ENCODE measurements at places on chromosomes 3 and 15.

DNA sequence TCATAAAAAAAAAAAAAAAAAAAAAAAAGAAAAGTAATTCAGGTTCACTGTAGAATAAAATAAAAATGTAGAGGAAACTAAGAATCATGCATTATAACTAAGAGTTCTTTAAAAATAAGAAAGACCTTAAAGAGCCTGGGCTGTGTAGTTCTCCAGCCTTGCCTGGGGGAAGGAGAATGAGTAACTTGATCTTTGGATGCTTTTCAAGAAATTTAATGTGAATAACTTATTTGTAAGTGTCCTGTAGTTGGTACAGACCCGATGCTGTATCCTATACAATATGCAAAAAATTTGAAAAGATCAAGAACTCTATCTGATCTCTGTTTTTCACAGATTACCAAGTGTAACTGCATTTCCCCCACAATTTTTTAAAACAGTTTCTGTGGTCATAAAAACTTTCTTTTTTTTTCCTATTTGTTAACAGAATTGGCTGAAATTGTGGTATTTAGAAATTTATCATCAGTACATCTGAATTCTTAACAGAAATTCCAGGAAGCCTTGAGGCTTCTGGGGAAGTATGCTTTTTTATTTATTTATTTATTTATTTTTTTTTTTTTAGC lies 195.3 kb downstream of the THRB start:
- no peak for DNase-seq

DNA sequence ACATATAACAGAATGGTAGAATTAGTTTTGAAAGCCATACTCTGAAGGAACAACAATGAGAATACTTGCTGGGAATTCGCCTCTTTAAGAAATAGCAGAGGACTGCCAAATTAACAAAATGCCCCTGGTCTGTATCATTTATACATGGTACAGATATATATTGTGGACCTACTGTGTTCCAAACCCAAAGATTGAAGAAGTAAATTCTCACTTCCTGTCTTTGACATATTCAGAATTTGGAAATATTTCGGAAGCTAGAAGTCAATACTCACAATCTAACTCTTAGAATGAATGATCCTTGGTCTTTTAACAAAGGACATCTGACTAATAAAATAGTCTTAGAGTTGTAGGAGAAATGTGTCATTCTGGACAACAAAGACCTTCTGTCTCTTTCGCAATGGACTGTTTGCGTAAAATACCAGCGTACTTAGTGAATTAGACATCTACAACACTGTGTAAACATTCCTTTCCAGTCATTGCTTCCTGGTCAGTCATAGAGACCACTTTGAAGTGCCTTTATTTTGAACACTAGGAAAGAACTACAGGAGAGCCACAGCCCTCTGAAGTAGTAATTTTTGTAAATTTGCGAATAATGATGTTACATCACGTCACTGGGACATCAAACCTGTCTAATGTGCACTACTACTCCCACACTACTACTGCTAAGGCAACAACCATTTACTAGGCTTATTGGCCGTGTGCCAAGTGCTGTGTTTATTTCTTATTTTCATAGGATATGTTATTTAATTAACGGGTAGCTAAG lies 68.0 kb downstream of the CHL1 start:
- DNase-seq, result no peak

DNA sequence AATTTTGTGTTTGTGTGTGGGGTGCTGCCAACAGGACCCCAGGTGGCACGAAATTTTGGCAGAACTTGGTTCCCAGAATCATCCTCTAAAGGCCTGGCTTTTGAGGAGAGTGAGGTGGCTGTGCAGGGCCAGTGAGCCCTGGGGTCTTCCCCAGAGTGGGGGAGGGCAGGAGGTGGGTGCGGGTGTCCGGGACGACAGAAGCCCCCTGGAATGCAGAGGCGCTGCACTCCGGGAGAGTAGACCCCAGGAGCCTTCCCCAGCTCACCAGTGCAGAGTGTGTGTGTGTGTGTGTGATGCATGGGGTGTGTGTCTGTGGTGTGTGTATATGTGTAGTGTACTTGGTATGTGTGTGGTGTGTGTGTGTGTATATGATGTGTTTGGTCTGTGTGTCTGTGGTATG lies 44.4 kb upstream of the SEC13 start:
- no peak for DNase-seq

DNA sequence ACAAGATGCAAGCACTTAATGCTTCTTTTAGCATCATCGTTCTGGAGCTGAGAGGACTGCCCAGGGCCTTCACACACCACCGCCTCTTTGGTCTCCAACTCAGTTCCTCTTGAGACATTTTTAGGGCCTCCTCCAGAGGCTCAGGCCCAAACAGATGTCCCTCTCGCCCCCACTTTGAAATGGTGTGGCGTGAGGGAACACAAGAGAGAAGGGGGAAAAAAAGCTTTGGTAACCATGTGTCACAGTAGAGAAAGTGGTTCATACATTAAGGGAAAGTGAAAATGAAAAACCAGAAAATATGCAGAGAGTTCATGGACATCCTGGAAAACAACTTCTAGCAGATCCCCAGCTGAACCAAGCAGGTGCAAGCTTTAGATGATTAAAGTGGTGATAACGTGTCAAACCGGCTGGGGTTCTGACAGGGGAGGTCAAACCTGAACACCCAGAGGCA lies 33.1 kb upstream of the FOXP1 start:
- DNase-seq, result no peak

- DNase-seq, result no peak
These were observed 147.0 kb upstream of the POU1F1 start for GRCh38 chr3:87423336-87423735.

- no peak for DNase-seq
These were observed 34.2 kb upstream of the SYN2 start for GRCh38 chr3:11969986-11970385.

GRCh38 chr15:65971741-65971995 lies 102.4 kb downstream of the RAB11A start:
- DNase-seq, result no peak

DNA sequence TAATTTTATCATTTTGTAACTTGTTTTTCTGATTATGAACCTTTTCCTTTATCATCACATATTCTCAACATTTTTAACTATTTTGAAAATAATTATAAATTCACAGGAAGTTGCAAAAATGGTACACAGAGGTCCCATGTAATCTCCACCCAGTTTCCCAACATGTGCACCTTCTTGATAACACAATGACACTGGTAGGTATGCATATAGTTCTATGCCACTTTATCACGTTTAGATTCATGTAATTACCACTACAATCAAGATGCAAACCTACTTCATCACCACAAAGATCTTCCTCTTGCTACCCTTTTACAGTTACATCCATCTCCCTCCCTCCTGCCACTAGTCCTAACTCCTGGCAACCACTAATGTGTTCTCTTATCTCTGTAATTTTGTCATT lies 413.9 kb downstream of the SHQ1 start:
- no peak for DNase-seq

- DNase-seq, result peak; percentile 23
These were observed 21.4 kb upstream of the NR2C2 start for GRCh38 chr3:14925729-14926591.

DNA sequence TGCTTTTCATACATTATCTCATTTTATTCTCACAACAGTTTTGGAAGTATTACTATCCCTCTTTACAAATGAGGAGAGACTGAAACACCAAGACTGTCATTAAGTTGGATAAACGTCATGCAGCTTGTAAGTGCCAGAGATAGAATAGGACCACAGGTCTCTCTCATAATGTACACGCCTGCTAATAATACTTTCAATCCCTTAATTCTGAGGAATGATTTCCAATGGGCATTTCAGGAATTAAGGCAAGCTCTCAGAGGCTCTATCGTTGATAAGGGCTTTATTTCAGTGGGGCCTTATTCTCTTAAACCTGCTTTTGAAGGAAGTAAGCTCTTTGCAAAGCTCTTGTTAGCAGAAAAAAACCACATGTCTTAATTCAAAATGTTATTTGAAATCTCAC lies 229.1 kb downstream of the NFKBIZ start:
- no peak for DNase-seq

DNA sequence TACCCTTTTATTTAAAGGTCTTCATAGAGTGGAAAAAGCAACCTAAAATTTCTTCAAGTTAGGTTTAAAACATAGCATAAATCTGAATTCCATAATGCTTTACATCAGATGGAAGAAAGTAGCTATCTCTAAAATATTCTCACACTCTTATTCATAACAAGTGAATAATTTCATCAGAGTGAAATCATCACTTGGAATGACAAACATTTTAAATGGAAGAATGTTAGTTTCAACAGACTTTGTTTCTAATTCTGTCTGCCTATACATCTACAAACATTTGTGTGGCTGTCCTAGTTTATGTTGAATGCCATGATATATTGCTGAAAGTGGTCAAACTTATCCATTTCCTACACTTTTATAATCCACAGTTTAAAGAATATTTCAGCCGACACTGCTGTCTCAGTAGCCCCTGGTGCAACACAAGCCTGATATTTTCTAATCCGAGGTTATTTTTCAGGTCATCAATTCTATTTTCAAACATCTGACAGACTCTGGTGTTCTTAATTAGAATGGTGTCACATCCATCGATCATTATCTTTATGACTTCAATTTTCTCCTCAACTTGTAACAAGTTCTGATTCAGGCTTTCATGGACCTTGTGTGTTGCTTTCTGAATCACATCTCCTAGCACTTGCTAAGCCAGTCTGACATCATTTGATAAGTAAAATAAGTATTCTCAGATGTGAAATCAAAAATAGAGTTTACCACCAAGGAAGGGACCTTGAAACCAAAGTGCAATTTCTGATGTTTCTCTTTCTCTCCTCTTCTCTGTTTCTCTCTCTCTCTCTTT lies 17.1 kb upstream of the CNTN3 start:
- no peak for DNase-seq

- no peak for DNase-seq
These were observed 7.1 kb downstream of the OR5K2 start for GRCh38 chr3:98504539-98504938.

- no peak for DNase-seq
These were observed 230.9 kb upstream of the FEZF2 start for GRCh38 chr3:62604298-62604697.

DNA sequence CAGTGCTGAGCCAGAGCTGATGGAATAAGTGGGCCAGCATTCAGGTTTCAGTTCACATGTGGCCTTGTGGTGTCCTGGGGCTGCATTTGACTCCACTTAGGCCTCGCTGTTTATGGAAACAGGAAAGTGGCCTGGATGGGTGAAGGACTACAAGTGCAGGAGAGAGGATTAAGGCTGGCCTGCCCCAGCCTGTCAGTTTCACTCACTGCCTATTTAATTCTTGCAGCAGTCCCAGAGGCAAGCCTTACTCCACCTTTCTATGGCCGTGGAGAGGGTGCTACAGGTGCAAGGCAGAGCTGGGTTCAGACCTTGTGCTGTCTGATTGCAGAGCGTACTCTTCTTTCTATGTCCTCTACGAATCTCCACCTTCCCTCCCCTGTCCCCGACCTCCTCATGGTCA lies 37.7 kb downstream of the ABHD17C start:
- DNase-seq, result no peak

- DNase-seq, result no peak
These were observed 122.2 kb downstream of the CMSS1 start for GRCh38 chr3:99939876-99940275.

GRCh38 chr15:77507911-77508310 lies 87.2 kb downstream of the HMG20A start:
- DNase-seq, result no peak

DNA sequence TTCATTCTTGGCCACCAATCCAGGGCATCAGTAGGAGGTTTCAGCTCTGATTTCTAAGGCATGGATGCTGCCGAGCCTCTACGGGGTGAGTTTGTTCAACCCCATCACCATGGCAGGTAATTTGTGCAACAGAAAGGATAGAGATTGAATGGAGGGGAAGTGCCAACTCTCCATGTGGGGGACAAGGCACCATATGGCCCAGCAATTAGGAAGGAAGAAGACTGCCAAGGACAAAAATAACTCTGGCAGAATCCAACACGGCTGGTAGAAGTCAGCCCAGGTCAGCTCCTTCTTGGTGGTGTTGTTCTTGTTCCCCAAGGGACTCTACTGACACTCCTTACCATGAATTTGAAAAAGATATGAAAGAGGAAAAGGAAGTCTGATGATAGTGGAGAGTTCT lies 503.9 kb downstream of the MAGI1 start:
- DNase-seq, result no peak

DNA sequence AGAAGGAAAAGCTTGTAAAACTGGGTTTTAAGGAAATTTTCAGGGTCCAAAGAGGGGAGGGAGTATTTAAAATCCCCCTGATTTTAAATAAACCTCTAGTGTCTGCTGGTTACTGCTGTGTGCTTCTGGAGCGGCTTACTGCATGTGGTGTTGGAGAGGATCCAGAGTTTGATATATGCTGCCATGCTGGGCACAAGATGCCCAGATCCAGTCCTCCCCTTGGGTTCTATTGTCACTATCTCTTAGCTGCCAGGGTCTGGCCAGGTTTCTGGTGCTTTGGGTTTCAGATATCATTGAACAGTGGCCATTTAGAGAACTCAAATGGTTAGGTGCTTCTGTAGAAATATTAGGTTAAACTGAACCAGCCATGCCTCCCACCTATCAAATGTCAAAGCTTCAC lies 27.5 kb downstream of the MINAR1 start:
- DNase-seq, result no peak

DNA sequence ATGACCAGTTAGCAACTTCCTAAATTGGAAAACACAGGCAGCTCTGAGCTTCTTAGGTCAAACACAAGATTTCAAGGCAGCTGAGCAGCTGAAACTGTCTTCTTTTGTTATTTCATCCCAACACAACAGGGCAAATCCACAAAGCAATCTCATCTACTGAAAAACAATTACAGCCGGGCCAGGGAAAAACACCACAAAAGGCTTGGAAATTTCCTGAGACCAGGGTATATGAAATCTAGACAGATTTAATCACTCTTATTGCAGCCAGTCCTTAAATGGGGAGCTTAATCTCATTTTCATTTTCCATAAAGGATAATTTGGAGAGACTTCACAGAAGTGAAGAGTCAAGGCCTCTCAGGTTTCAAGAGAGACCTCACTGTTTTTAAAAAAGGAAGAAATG lies 181.8 kb downstream of the SSR3 start:
- no peak for DNase-seq

DNA sequence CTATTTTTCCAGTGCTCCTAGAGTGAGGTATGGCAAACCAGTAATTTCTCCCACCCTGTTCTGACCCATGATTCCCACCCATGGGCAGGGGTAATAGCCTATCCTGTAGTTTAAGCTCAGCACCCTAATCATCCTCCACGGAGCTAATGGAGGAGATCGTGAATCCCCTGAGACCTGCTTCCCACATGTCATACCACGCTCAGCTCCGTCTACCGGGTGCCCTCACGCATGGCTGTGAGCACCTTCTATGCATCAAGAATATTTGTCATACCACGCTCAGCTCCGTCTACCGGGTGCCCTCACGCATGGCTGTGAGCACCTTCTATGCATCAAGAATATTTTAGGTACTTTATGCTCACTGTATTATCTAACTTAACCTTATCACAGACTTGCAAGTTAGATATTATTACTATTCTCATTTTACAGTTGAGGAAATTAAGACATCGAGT lies 104.7 kb upstream of the PFN2 start:
- DNase-seq, result no peak
